Activated CD4-positive, alpha-beta T cell treated with anti-CD3 and anti-CD28 coated beads, Interleukin-2, Interleukin-6, amounts not matched to agents 100 ng/mL and 50 ng/mL, durations not matched to agents 16 hours and 8 hours (primary cell): ENCODE measurements at places on chromosomes 11 and 22.

DNA sequence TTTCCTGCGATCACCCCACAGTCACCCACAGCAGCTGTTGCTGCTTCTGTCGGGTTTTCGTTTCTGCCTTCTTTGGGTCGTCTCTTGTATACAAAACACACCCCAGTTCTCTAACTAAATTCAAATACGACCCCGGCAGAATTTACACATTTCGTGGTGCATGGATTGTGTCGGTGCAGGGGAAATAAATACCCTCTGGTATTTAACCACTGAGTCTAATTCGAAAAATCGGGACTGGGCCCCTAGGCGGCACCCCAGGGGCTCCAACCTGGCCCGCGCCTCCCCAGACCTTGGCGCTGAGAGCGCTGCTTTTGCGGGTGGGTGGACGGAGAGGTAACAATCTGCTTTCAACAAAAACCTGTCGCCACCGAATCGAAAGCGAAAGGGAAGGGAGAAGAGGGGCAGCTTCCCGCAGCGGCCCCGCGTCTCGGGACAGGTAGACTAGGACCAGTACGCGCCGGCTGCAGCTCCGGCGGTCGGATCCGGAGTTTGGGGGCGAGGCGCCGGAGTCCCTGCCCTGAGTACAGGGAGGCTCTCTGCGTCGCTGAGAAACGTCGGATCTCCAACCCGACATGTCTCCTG lies 4.4 kb downstream of the ALX4 start:
- peak; percentile 36 for DNase-seq

DNA sequence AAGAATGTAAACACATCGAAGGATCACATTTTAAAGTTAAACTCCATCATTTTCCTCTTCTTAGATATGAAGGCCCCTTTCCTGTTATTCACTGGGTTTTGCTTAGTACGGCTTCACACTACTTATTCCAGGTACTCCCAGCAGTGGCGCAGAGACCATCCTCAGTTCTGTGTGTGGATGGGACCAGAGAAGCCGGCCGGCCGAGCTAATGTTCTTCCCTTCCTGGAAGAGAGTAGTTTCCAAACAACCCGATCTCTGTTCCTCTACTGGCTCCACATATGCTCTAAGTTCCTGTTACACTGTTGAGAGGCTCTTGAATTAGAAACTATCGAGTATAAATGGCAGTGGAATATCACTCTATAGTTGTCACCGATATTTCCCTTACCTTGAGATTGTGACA lies 684 bp upstream of the NFRKB start:
- DNase-seq: no peak

DNA sequence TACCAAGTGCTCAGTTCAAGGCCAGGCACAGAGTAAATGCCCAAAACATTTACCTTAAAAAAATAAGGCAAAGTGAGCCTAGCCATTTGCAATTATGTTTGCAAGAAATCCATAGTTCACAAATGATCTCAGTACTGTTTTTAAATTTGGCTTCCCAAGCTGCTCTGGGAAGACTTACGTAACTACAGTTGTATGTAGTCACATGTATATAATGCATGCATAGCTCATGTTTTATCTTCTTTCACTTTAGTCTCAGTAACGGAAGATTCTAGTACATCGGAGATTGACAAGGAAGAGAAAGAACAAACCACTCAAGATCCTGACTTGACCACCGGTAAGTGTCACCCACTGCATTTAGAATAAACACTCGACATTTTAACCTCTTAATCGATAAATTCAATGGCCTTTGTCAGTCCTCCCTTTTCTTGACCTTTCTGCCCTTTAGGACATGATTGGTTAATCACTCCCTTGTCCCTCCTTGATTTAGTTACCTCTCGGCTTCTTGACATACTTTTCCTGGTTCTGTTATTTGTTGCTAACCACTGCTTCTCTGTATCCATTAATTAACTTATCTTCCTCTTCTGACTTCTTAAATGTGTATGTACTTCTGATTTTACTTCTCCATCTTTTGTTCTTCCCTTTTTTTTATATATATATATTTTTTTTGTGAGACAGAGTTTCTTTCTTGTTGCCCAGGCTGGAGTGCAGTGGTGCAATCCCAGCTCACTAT lies 18.0 kb upstream of the JHY start:
- DNase-seq: no peak

GRCh38 chr22:24165673-24166072 lies 15.6 kb upstream of the SUSD2 start:
- no peak for DNase-seq

DNA sequence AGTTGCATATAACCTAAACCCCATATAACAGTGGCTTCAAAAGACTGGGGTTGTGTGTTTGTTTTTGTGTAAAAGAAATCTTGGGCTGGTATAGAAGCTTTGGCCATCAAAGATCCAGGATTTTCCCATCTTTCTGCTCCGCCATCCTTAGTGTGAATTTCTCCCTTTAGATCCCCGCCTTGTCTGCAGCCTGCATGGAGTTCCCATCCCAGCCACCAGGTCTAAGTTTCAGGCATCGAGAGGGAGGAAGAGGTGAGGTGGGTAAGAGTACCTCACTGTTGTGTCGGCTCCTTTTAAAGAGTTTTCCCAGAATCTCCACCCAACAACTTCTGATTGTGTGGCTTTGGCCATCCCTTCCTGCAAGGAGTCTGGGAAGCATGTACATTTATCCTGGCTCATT lies 195.5 kb upstream of the SORL1-AS1 start:
- DNase-seq: no peak

- no peak for DNase-seq
These were observed 119.9 kb downstream of the MIAT start for GRCh38 chr22:26777156-26777801.

- no peak for DNase-seq
These were observed 182.1 kb upstream of the SORL1-AS1 start for GRCh38 chr11:121634889-121635288.
